ENCODE measurements at places on chromosomes 3 and 15. TPM values are rescaled to one million over a fixed set of nuclear protein-coding genes. Genes with fewer than 3 reads are reported as not detected.

MANF gene
- total RNA-seq: 127 TPM

IL5RA gene
- total RNA-seq: not detected

DNA sequence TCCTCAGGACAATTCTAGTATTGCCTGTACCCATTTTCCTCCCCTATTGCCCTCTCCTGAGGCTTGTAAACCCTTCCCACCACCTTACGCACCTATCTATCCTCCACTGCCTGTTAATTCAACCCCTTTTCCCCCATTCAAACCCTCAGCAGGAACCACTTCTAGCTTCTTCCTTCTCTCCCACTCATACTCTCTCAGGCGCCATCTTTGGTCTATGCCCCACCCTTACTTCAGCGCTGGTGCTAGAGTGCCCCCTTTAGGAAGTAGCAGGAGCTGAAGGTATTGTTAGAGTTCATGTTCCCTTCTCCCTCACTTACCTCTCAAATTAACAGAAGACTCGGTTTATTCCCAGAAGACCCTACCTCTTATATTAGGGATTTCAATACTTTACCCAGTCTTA, 121.8 kb upstream of the NLGN1 start:
- no peak for DNase-seq

TTLL13 gene
- under 0.01 TPM for total RNA-seq

GRCh38 chr15:91369823-91370222, 269.8 kb downstream of the SV2B start:
- no peak for DNase-seq

All from lung microvascular endothelial cell (primary cell).